ENCODE measurements at places on chromosomes 16 and 17.

DNA sequence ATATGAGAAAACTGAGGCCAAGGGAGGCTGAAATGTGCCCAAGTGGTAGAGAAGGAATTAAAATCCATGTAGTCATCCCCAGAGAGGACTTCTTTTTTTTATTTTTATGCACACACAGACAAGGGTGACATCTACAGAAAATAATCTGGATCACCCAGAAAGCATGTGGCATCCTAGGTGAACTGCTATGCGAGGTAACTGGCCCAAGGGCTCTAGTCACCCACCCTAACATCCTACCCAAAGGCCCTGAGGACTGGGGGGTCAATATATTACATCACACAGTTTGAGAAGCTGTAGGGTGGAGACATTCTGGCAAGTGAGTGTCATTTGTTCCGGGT is 23.3 kb downstream of the TEX14 start:
- no peak for DNase-seq

DNA sequence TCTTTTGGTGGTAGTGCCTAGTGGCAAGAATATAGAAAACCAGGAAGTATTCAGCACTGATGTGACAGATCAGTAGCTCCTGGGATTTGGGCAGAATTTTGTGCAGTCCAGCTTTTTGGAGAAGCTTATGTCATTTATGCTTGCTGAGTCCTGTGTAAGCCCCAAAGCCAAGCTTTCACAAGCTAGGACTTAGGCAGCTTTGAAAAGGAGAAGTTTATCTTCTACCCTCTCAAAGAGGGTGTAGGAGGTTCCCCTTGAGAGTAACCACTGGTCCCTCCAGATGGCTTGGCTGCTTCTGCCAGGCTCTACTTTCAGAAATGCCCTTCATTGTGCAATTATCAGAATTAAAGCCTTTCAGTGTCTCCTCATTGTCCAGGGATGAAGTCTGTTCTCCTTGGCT is 78.8 kb downstream of the CES1 start:
- no peak for DNase-seq

DNA sequence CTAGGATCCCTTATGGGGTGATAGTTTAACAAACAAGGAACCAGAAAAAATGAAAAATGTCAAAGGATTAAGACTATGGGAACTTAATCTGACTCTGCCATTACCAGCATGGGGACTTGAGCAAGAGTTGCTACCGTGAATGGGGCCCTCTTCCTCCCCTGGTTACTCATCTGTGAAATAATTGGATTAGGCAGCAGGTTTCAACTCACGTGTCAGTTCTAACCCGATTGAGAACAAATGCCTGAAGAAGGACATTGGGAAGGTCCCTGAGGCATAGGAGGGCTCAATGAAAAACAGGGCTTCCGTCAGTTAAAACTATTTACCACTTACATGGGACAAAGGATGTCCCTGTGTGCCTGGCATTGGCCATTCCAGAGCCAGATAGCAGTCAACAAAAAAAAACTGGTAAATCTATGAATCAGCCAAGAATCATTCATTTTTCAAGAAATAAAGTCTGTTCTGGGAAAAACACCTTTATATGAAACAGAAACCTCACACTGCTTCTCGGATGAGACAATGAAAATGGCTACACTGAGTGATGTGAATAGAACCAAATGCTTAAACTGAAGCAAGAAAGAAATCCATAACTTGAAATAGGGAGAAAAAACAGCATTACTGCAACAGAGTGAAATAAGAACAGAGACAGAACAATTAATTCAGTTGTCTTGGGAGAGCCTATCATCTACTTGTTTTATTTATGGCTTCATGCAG is 104.3 kb downstream of the ADAMTS18 start:
- no peak for DNase-seq

GRCh38 chr17:78133971-78134898 is 3.7 kb downstream of the TMC8 start:
- DNase-seq: no peak

DNA sequence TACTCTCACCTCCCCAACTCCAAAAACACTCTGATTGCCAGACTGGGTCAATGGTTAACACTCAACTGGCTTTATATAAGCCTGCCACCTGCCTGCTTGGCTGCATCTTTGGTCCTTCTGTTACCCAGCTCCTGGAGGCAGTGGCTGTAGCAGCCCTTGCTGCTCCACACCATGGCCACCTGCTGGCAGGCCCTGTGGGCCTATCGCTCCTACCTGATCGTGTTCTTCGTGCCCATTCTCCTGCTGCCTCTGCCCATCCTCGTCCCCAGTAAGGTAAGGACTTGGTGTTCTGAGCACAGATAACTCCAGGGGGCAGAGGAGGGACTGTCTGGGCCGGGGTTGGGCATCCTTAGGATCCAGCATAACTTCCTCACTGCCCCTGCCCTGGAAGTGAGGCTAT is at the start of gene SLC13A2:
Gene SLC13A2, plus strand, starts transcription at position 103 of the 400 bp plus-strand sequence. Its CDS starts 69 bp downstream, at position 172.
- DNase-seq: no peak

DNA sequence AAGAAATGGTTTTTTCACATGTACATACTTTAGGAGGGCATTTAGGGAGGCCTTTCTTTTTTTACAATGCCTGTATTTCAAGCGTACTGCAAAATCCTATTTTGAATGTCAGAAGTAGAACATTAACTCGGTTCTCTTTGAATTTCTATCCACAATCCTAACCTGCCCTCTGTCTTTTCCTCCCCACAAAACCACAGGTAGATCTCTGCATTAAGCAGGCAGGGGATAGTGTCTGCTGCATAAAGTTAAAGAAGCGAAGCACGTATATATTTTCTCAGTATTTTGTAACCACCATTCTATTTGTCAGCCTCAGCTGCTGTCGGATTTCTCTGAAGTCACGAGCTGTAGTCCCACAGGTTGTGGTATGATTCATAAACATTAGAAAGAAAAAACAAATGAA is 137.5 kb downstream of the SHISA6 start:
- DNase-seq: no peak

- no peak for DNase-seq
Measured at GRCh38 chr16:79316004-79316458, 284.5 kb downstream of the MAF start.

DNA sequence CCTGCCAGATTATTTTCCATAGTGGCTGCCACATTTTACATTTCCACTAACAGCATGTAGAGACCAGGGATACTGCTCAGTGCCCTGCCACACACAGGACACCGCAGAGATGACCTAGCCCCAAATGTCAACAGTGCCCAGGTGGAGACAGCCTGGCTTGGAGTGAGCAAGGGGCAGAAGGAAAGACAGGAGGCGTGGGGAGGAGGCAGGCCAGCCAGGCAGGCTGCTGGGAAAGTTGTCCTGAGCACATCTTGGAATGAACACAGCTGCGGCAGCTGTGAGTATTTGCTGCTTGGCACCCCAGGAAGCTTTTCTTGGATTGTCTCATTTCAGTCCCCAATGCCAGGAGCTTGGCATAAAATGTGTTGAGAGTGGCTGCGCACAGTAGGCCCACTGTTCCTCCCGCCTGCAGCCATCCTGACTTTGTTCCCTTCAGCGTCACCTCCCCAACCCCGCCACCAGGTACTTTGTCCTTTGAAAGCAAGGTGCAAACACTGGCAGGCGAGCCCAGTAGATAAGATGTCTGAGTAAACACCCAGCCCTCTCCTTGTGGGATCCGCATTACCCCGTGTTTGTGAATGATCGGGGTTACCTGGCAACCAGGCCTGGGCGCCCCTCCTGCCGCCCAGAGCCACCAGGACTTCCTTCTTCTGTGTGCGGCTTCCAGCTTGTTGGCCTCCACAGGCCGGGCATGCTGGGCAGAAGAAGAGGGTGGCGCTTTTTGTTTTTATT is 114.0 kb downstream of the CMIP start:
- no peak for DNase-seq

DNA sequence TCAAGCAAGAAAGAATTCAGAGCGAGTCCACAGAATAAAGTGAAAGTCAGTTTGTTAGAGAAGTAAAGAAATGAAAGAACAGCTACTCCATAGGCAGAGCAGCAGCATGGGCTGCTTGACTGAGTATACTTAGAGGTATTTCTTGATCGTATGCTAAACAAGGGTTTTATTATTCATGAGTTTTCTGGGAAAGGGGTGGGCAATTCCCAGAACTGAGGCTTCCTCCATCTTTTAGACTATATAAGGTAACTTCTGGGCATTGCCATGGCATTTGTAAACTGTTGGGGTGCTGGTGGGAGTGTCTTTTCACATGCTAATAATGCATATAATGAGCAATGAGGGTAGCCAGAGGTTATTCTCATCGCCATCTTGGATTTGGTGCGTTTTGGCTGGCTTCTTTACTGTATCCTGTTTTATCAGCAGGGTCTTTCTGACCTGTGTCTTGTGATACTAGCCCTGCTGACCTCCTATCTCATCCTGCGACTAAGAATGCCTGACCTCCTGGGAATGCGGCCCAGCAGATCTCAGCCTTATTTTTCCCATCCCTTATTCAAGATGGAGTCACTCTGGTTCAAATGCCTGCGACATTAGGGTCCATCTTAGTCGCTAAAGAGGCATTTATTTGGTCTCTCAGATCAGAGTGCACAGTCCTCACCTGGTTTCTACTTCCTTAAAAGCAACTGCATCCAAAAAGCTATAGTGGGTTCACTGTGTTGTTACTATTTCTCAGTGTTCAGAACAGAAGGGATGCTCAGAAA is 100.6 kb upstream of the CACNG5 start:
- no peak for DNase-seq

GRCh38 chr17:36523113-36523512 is 11.6 kb downstream of the MYO19 start:
- DNase-seq: no peak

DNA sequence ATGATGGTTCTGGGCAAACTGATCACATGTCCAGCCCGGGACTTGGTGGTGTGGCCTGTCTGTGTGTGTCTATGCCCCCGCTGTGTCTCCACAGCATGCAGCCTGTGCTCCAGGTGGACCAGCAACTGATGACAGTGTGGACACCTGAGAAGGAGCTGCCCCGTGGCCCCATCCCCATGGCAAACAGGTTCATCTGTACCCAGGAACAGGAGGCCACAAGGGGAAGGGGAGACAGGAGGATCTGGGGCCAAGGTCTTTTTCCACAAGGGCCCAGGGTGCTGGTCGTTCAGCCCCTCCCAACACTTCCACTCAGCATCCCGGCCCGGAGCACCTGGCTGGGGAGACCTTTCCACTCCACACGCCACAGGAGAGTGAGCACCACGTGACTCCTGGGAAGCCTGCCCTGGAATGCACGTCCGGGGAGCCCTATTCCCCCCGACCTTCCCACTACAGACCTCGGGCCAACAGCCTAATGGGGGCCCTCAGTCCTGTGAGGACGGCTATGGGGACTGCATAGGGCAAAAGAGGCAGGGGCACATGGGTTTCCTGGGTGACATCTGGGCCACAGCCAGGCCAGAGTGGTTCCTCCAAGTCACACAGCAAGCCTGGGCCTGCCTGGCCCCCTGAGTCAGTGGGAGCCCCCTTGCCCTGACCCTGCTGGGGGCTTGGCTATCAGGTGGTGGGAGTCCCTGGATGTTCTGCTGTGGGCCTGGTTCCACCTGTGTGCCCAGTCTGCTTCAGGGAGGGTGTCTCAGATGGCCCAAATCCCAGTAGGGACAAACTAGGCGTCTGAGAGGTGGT is 20.8 kb upstream of the NXPH3 start:
- no peak for DNase-seq

- no peak for DNase-seq
Measured at GRCh38 chr17:31815212-31815730, 43.8 kb downstream of the COPRS start.

GRCh38 chr17:49216953-49217650 is 6.6 kb downstream of the ABI3 start:
- no peak for DNase-seq

Measured in cortex of kidney (tissue), 1 donor.